H4 (cell line): ENCODE measurements at places on chromosomes 5 and 9. TPM values are rescaled to one million over a fixed set of nuclear protein-coding genes. Genes with fewer than 3 reads are reported as not detected.

Gene TAF11L7
- not detected in 2 replicates for total RNA-seq

Gene S100Z
- 0.23 TPM in 1 of 2 replicates, not detected in the other for total RNA-seq

Gene BAAT
- total RNA-seq: not detected in 2 replicates

Gene URM1
- 52.3 and 71.9 TPM in 2 replicates for total RNA-seq

Gene TMEM174
- not detected in 2 replicates for total RNA-seq

Gene OBP2B
- not detected in 2 replicates for total RNA-seq

Gene PCDHAC1
- total RNA-seq: 1.1 TPM in 2 replicates

Gene ALDH1B1
- total RNA-seq: 19.5 and 29.5 TPM in 2 replicates

- DNase-seq: no peak
These were observed 1027.0 kb upstream of the COX7C start for GRCh38 chr5:85590764-85591163.

DNA sequence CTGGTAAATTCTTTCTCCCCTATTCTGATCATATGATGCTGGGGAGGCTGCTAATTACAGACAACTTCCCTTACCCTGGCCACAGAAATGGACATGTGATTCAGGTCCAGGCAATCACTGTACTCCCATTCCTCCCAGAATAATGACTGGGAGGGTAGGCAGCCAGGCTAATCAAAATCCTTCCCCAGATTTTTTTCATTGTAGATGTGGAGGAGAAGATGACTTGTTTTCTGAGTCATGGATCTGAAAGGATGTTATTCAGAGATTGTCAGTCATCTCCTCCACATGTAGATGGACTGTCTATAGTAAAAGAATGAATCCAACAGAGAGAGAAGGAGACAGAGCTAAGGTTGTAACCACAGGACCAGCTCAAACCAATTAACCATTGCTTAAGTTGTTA is 123.9 kb upstream of the PUM3 start:
- DNase-seq: no peak

DNA sequence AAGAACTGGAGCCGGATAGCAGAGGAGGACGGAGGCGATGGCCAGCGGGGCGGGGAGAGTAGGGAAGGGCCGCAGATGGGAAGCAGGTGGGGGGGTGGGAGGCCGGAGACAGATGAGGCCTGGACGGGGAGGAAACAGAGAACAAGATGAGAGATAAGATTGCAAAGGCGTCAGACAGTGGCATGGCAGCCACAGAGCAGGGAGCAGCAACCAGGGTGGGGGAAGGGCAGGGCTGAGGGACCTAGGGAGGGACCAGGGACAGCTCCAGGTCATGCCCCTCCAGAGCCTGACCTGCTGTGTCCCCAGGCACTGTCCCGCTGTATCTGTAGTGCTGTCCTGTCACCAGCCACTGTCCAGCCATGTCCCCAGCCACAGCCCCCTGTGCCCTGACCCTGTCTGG is 49.6 kb upstream of the LMX1B start:
- no peak for DNase-seq

- no peak for DNase-seq
These were observed 131.1 kb downstream of the CHSY3 start for GRCh38 chr5:130035388-130035787.

DNA sequence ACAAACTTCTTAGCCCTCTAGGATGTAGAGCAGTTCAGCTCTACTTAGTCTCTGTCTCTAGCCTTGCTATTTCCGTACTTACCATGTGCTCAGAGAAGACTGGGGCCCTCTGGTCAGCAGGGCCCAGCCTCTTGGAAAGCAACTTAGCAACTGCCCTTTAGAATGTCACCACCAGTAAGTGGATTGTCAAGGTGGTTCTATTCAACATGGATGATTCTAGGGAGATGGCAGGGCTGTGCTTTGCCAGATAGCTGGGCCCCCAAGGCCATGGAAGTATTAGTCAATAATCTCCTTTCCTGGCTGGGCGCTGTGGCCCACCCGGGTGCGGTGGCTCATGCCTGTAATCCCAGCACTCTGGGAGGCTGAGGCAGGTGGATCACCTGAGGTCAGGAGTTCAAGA is 177.6 kb upstream of the MVB12B start:
- DNase-seq: no peak

DNA sequence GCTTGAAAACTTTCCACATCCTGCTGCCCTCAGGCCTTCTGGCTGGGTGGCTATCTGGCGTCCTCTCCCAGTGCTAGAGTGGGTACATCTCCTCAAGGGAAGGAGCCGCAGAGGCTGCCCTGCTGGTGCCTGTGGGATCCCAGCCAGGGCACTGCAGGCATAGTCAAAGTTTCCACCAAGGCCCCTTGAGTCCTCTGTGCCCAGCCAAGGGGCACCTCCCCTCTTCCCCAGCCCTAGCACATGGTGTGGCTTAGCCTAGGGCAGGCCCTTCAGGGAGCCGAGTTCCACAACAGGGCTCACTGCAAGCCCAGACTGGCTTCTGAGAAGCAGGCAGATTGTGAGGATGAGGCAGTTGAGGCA is 103.2 kb downstream of the RGS3 start:
- no peak for DNase-seq

DNA sequence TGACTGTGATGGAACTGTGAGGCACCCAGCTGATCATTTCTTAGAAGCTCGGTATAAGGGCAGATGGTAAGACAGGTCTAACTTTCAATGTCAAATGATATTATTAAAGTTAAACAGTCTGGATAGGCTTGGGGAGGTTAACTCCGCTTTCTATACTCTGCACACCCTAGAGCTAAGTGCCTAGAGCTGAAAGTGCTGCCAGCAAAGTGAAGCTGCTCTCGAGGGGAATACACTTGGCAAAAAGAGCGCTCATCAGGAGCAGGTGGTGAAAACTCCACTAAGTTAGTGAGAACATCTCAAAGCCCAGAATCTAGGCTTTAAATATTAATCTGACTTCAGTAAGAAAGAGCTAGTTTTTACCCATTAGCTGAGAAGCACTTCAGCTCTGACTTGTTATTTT is 349.6 kb upstream of the SLC30A5 start:
- no peak for DNase-seq

GRCh38 chr5:63220244-63220643 is 641.6 kb downstream of the LRRC70 start:
- DNase-seq: no peak

- no peak for DNase-seq
These were observed 16.2 kb downstream of the GADD45G start for GRCh38 chr9:89621031-89621430.

DNA sequence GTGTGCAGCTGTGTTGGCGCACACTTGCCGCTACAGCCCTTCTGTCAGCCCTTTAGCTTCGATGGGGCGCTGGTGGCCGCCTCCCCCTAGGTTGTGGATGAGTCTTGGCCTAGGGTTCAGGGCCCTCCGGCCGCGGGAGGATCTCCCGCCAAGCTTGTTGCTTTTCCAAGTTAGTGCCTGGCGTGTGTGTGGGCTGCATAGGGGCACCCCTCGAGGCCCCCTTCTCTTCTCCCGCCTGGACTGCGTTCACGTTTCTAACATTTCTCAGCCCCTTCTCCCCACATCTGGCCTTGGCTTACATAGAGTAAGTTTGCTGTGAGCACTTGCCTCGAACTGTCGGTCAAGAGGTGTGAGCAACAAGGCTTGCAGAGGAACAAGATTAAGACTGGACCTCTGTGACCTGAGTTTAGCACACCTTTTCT is 413 bp upstream of the OXCT1 start:
- no peak for DNase-seq

DNA sequence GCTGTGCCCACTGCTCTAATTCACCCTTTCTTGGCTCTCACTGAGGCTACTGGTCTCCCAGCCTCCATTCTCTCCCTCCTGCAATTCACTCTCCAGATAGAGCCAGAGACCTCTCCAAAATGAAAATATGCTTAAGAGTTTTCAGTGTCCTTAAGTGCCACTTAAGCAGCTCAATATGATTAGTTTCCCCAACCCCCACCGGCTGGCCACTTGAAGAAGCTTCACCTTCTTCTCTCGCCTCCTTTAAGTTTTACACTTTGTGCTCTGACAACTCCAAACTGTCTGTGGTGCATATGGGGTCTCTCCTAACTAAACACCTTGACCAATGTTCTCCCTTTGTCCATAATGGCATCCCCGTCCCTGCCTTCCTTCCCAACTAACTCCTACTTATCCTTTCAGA is 53.4 kb downstream of the CDK5RAP2 start:
- DNase-seq: no peak

DNA sequence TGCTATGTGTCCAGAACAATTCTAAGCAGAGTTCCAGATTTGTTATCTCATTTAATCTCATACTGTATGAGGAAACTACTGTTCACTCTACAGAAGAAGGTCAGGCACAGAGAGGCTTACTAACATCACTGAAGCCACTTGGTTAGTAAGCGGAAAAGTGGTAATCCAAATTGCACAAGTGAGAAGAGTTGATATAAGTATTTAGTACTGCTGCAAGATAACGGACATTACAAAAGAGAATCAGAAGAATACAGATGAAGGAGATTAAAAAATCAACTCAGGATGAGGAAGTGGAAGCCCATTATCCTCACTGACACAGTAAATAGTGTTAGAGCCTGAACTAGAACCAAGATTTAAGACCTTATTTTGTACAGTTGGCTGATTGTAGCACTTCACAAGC is 22.3 kb upstream of the TLR4 start:
- no peak for DNase-seq

DNA sequence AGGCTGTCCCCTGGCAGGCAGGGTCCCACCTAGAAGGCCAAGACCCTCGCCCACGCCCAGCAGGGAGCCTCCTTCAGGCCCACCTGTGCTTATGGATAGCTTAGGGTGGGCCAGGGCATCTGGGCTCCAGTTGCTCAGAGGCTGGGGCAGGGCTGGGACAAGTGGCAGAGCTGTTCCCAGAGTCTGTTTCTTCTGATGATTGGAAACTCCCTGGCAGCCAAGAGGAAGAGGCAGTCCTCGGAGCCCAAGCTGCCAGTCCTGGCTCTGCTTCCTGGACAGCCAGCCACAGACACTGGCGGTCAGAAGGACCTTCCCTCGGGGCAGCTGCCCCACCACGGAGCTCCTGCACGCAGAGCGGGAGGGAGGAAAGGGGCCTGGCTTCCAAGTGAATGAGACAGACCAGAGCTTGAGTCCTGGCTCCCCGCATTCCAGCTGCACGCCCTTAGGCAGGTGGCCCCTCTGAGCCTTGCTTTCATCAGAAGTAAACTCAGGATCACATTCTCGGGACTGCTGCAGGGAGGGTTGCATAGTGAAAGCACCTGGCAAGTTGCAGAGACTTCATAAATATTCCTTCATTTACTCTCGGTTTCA is 37.9 kb upstream of the GABRP start:
- DNase-seq: peak; percentile 10

GRCh38 chr5:170738840-170739239 is 44.7 kb upstream of the GABRP start:
- no peak for DNase-seq
